OCI-LY7 (cell line): ENCODE measurements at places on chromosomes 6 and 20.
A peak's percentile ranks its signal among the peaks of the same experiment; 100 is the strongest.

- DNase-seq, result no peak
These were observed 609.8 kb downstream of the RFPL4B start for GRCh38 chr6:112956696-112957535.

- DNase-seq, result no peak
These were observed 2.1 kb upstream of the R3HDML start for GRCh38 chr20:44334709-44335108.

- DNase-seq, result no peak
These were observed 5.2 kb upstream of the FOXO3 start for GRCh38 chr6:108555399-108556052.

- DNase-seq, result no peak
These were observed 10.4 kb downstream of the DEFB129 start for GRCh38 chr20:237489-237888.

DNA sequence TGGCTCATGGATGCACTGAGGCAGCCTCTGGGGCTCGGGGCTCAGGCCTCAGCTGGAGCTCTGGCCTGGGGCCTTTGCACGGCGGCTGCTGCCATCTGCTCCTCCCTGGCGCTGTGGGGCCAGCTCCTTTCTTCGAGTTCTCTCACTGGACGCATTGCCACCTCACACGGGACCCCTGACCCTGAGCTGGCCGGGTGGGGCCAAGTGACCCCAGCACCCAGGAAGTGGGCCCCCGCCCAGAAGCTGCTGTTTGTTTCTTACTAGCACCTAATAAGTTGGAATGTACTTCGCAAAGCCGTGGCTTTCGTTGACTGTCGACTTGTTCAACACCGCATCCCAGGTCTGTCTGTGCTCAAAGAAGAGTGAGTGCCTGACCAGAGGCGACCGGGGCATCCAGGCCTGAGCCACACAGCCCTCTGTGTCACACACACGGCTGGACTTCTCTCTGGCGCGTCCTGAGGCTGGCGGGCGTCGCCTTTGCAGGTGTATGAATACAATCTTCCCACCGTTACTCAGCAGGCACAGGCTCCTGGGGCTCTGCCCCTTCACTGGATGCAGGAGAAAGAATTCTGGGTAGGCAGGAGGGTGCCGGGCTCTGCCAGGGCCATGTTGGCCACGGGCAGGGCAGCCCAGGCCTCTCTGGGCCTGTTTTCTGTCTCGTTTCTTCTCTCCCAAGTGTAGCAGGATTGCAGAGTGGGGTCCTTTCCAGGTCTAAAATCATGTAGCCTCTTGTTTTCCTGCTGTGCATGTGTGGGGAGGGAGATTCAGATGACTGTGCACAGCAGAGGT, 112.9 kb downstream of the DLL1 start:
- DNase-seq, result no peak

DNA sequence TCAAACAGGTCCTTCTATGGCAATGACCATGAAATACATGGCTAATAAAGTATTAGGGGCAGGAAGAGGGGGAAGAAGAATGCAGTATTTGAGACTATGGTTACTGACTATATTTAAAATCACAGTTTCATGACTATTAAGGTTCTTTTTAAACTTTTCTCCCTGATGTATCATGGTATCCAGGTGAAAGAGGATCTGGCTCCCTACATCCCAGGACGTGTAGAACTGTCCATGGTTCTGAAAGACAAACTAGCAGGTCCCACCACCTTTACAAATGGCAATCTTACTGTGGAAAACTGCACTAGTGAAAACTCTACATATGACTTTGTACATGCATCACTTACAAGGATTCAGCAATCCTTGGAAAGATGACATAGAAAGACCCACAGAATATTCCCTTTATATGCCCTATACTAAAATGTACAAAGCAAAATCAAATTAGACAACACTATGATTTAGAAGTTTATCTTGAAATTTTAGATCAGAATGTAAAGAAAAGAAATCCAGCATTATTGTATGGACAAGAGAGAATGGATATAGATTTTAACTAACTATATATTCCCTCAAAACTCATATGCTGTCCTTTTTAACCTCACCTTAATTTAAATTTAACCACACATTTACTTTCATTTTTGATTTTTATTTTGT, 33.5 kb downstream of the RPP21 start:
- DNase-seq, result peak; percentile 8

- DNase-seq, result no peak
These were observed 43.7 kb downstream of the TOP1 start for GRCh38 chr20:41072190-41072863.

- no peak for DNase-seq
These were observed 301.7 kb downstream of the FOXA2 start for GRCh38 chr20:22282696-22283095.

DNA sequence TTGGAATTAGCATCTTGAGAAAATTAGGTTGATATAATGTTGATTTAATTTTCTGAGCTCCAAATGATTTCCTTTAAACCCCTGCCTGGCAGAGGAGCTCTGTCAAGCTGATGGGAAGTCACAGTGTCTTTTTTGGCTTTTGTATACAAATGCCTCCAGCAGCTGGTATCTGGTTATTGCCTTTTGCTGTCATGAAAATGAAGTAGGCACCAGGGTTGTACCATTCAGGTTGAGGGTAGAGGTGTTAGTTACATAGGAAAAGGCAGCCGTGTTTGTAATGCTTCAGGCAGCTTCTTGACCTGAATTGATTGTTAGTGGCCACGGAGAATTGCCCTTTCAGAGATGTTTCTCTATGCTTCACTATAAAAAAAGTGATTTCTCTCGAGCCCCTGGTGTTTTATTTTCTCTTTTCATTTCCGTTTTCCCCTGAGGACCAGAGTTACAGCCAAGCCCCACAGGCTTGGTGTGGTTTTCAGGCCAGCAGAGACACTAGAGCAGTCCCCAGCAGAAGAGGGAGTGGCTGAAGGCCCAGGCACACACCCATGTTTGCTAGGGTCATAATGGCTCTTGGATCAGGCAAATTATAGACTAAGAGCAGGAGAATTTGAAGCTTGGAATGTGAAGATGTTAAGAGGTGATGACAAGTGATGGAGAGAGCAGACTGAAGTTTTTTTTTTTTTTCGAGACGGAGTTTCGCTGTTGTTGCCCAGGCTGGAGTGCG, 21.6 kb downstream of the CMTR1 start:
- DNase-seq, result no peak
